Progenitor cell of endocrine pancreas (in vitro differentiated cells): ENCODE measurements at places on chromosomes 13 and 19. TPM values are rescaled to one million over a fixed set of nuclear protein-coding genes. Genes with fewer than 3 reads are reported as not detected.

DNA sequence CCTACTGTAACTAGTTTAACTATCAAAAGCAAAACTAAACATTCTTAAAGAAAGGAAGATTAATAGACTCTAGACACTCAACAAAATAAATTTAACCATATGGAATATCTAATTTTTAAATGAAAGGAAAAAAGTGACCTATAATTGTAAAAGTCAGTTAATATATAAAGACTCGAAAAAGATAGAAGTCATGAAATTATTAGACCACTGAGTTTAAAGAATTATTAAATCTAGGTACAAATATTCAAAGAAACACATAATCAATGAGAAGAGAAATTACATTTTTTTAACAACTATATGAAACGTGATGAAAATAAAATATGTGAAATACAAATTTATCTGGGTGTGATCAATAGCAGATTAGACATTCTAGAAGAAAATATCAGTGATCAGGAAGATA is 706.8 kb upstream of the PCDH20 start:
- no peak for DNase-seq

DNA sequence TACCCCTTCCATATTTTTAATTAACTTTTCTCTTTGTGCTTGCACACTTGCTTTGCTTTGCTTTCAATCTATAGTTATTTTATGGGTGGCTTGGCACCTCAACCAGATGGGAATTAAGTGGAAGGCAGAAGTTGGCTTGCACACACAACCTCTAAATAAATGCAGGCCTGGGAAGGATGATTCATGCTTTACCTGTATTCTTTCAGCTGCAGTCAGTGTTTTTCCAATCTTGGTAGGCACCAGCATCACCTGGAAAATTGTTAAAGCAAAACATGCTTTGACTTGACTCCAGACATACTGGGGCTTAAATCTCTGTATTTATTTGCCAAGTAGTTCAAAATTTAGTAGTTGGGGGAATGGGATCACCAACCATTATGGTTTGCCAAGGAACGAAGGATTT is 543.0 kb downstream of the GPC6 start:
- DNase-seq: no peak

VN1R4 gene
- total RNA-seq: not detected in 2 replicates

IRGC gene
- total RNA-seq: not detected in 2 replicates
